ENCODE measurements at places on chromosomes 3 and 15. TPM values are rescaled to one million over a fixed set of nuclear protein-coding genes. Genes with fewer than 3 reads are reported as not detected.

Gene SLC41A3
- polyA plus RNA-seq: 48.3 TPM

Gene STAB1
- 58.2 TPM for polyA plus RNA-seq

- DNase-seq: no peak
Observed at GRCh38 chr15:101058735-101059134, 139.6 kb downstream of the LRRK1 start.

DNA sequence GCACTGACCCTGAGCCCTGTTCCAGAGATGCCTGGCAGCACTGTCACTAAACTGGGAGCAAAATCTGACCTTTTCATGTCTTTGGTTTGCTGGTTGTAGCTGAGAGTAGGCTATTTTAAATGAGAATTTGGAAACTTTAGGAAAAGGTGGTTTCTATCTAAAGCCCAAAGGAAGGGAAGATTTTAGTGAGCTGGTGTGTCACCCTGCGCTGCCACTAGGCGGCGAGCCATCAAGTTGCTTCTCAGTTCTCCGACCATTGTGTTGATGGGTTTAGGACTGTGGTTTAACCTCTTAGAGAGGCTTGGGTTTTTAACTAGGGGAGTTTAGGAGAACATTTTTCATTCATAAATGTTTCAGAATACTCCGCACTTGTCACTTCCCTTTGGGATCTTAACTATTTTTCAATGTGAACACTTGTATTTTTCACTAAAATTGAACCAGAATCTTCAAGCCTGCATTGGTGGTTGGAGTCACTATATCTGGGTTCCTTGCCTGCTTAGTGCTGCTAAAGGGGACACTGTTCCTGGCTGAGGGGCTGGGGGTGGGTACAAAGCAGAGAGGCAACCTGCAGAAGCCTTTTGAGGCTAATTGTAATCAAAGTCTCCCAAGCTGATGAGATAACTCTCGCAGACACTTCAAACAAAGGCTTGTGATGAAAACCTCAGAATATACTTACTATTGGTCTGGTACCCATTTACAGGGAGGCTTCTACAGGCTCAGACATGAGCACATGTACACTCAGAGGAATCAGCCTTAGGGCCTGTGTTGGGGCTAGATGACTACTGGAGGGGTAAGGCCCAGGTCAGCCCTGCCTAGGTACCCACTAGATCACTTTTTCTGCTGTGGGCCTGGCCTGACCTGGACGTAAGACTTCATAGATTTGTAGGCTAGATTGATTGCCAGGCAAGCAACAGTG is 16.8 kb downstream of the EXOSC7 start:
- DNase-seq: no peak

GRCh38 chr3:77342688-77343087 is 302.8 kb downstream of the ROBO2 start:
- DNase-seq: no peak

- DNase-seq: peak; percentile 53
Observed at GRCh38 chr15:40322531-40323238, 807 bp upstream of the INAFM2 start.

Measured in muscle of leg (tissue), 16 donors.